ENCODE measurements at places on chromosomes 16 and 17. TPM values are rescaled to one million over a fixed set of nuclear protein-coding genes. Genes with fewer than 3 reads are reported as not detected.

Gene DHX58
- 28.6 TPM for total RNA-seq

Gene TM4SF5
- not detected for total RNA-seq

Gene SPATA32
- total RNA-seq = 0.21 TPM

Gene GPR142
- total RNA-seq = not detected

Gene ABCC6
- 25.1 TPM for total RNA-seq

Gene ALOX15B
- 135 TPM for total RNA-seq

Gene DNAAF8
- total RNA-seq = 5.1 TPM

Gene TBC1D3I
- not detected for total RNA-seq

Gene ALOXE3
- 0.12 TPM for total RNA-seq

Gene BORCS6
- total RNA-seq = 5.3 TPM

GRCh38 chr16:77328274-77328673 is 106.6 kb downstream of the ADAMTS18 start:
- DNase-seq = no peak
- H3K4me3 ChIP-seq = no peak overlapping the region
- H3K4me1 ChIP-seq = no peaks in the 10 kb centered on the region
- H3K36me3 ChIP-seq = no peaks in the 10 kb centered on the region

DNA sequence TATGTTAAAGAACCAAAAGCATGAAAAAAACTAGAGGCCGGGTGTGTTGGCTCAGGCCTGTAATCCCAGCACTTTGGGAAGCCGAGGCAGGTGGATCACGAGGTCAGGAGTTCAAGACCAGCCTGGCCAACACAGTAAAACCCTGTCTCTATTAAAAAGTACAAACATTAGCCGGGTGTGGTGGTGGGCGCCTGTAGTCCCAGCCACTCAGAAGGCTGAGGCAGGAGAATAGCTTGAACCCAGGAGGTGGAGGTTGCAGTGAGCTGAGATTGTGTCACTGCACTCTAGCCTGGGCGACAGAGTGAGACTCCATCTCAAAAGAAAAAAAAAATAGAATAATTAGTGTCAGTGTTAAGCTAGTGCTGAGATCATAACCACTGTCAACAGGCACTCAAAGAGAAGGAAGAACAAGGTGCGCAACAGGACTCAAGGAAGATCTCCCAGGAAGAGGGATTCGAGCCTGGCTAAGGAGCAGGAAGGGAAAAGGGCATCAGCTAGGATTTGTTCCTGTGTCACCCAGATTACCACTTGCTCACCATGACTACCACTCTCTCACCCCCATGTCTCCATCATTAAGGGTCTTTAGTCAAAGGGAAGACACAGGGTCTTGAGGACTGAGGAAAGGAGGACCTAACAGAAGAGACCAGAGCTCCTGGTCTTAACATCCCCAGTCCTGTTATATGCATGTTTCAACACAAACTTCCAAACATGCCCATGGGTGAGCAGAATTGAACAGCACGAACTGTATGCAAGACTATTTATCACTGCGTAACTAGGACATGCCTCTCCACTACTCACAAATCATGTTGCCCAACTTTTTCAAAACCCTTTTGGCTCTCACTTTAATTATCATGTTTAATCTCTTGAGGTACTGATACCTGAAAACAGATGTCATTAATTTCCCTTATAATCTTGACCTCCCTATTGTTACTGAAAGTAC is 88.3 kb upstream of the PLEKHM1 start:
- no peak for DNase-seq
- H3K27me3 ChIP-seq = no peaks in the 10 kb centered on the region
- H3K4me1 ChIP-seq = peaks cover 17% of the 10 kb centered on the region
- H3K27ac ChIP-seq = no peak overlapping the region
- H3K4me3 ChIP-seq = no peak overlapping the region

DNA sequence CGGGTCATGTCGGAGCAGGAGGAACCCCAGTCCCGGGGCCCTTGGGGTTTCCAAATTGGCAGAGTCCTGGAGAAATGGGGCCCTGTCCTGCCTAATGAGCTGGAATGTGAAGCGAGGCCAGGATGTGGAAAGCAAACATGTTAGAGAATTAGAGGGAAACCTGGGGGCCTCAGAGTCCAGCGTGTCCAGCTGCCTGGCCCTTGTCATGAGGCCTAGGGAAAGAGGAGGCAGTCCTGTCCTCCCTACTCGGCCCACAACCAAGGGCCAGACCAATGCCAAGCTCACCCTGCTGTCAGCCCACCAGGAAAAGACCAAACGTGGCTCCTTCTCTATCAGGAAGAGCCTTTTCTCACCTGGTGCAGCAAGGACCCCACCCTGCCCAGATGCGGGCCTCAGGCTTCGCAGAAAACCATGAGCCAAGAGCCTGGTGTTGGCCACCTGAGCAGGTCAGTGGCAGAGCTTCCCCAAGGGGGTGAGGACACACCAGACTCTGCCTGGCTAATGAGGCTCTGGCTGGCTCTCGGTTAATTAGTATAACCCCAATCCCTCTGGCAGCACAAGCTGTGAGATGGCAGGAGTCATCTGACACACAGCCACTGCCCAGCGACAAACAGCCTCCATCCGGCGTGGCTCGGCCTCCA is 10.1 kb downstream of the TEKT5 start:
- no peaks in the 10 kb centered on the region for H3K27me3 ChIP-seq
- H3K4me1 ChIP-seq = no peaks in the 10 kb centered on the region
- DNase-seq = peak; percentile 31
- H3K27ac ChIP-seq = no peak overlapping the region
- H3K36me3 ChIP-seq = no peaks in the 10 kb centered on the region

GRCh38 chr17:82859431-82860403 is 19.9 kb upstream of the ZNF750 start:
- H3K27ac ChIP-seq = peak overlapping the region; percentile 77
- no peak overlapping the region for H3K4me3 ChIP-seq
- H3K36me3 ChIP-seq = no peaks in the 10 kb centered on the region
- DNase-seq = peak; percentile 40
- no peaks in the 10 kb centered on the region for H3K27me3 ChIP-seq

DNA sequence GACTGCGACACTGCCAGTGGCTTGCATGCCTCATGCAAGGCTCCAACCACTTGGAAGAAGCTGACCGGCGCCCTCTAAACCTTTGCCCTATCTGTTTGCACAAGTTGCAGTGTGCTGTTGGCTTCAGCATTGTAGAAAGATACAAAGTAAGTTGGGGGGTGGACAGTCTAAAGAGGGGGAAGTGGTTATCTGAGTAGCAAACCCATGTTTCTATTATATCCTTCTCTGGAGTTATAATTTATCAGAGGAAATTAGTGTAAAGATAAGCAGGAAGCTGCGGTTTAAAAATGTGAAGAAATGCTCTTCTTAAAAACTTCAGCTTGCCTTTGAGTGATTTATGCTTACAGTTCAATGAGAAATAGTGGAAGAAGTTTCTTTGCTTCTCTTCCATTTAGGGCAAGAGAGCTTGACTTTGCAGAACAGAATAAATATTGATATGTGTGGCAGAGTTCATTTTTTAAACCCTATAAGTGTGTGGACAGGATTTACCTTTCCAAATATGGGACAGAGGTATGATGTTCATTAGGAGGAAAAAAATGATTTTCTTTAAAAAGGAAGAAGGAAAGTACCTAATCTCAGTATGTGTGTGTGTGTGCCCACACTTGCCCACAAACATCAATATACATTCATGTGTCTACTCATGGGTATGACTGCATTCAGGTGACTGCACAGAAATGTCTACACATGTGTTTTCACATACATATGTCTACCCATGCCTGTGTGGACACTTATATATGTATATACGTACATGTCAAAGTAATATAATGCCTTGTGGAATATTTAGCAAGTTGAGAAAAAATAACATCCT is 8.1 kb downstream of the AMZ2 start:
- no peak overlapping the region for H3K4me3 ChIP-seq
- no peak for DNase-seq
- H3K27me3 ChIP-seq = no peaks in the 10 kb centered on the region

DNA sequence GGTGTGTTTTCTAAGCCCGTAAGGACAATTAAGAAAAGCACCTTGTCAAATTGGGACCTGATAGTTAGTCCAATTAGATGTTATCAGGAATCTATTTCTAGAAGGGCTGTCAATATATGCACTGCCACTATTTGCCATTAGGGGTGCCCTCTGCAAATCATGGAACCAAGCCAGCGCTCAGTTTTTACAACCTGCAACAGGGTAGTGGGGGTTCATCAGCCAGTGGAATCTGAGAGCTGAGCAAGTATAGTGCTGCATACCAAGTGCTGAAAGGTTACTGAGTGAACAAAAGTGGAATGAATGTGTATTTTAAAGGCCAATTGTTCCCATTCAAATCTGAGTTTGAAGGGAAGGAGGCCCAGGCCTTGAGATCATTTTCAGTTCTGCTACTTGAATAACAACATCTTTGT is 10.4 kb downstream of the PRR11 start:
- DNase-seq = peak; percentile 61
- no peak overlapping the region for H3K27ac ChIP-seq
- H3K36me3 ChIP-seq = no peaks in the 10 kb centered on the region
- H3K27me3 ChIP-seq = no peaks in the 10 kb centered on the region
- no peak overlapping the region for H3K4me3 ChIP-seq

DNA sequence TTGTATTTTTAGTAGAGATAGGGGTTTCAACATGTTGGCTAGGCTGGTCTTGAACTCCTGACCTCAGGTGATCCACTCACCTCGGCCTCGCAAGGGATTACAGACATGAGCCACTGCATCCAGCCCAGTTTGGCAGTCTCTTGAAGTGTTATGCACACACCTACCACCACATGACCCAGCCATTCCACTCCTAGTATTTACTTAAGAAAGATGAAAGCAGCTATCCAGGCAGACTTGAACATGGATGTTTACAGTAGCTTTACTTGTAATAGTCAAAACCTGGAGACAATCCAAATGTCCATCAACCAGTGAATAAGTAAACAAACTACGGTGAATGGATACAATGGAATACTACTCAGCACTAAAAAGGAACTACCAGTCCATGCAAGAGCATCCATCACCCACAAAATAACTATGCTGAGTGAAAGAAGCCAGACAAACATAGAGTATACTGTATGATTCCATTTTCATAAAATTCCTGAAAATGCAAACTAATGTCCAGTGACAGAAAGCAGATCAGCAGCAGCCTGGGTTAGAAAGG is 37.8 kb upstream of the RASD1 start:
- no peak overlapping the region for H3K4me3 ChIP-seq
- peaks cover 10% of the 10 kb centered on the region for H3K4me1 ChIP-seq
- DNase-seq = peak; percentile 55
- no peak overlapping the region for H3K27ac ChIP-seq

DNA sequence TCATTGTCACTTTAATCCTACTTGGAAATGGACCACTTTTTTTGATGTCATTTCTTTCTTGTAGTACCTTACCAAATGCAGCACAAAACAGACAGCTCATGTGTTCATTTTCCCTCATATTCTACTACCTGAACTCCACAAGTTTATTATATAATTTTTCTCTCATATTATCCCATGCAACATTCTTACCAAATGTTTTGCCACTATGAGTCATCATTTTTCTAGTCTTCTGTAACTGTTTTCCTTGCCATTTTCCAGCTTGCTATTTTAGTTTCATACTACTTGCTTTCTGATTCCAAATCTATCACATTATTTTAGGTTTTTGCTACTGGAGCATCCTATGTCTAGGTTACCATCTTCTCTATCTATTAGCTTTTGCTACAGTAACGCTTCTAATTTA is 332.7 kb downstream of the ZFHX3 start:
- DNase-seq = no peak
- no peaks in the 10 kb centered on the region for H3K36me3 ChIP-seq
- no peak overlapping the region for H3K27ac ChIP-seq
- no peaks in the 10 kb centered on the region for H3K4me1 ChIP-seq
- no peak overlapping the region for H3K4me3 ChIP-seq
- H3K27me3 ChIP-seq = no peaks in the 10 kb centered on the region

GRCh38 chr17:69064001-69064400 is 3.3 kb upstream of the ABCA9 start:
- no peak overlapping the region for H3K4me3 ChIP-seq
- H3K4me1 ChIP-seq = no peaks in the 10 kb centered on the region
- no peak for DNase-seq
- H3K36me3 ChIP-seq = no peaks in the 10 kb centered on the region
- no peaks in the 10 kb centered on the region for H3K27me3 ChIP-seq

GRCh38 chr16:57993897-57994296 is 6.6 kb downstream of the ZNF319 start:
- no peaks in the 10 kb centered on the region for H3K27me3 ChIP-seq
- peaks cover 33% of the 10 kb centered on the region for H3K36me3 ChIP-seq
- no peak for DNase-seq

DNA sequence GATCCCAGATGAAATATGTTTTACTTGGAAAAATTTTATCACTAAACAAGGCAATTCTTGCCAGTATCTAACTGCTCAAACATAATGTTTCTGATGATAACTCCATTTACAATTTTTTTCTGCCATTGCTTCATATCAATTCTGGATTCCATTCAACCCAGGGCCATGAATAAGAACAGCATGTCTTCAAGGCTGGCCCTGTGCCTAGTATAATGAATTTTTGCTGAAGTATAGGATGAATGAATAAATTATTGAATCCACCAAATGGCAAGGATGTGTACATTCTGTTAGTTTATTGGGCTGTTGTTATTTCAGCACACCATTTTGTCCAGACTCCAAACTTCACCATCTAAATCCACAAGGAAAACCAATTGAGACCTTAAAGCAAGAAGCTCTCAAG is 414.7 kb downstream of the HS3ST3B1 start:
- H3K27ac ChIP-seq = no peak overlapping the region
- H3K4me1 ChIP-seq = no peaks in the 10 kb centered on the region
- no peak overlapping the region for H3K4me3 ChIP-seq
- no peaks in the 10 kb centered on the region for H3K36me3 ChIP-seq
- H3K27me3 ChIP-seq = no peaks in the 10 kb centered on the region
- DNase-seq = no peak

DNA sequence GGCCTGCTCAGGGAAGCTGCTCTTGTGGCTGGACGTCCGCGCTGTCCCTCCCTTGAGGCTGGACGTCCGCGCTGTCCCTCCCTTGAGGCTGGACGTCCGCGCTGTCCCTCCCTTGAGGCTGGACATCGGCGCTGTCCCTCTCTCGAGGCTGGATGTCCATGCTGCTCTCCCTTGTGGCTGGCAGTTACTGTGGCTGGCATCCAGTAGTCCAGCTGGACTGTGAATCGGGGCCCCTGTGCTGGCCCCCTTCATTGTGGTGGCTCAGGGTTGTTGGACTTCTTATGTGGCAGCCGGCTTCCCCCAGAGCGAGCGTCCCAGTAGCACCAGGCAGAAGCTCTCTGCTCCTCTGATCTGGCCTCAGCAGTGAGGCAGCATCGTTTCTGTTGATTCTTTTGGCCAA is 141.5 kb downstream of the IRF8 start:
- DNase-seq = no peak
- peaks cover 12% of the 10 kb centered on the region for H3K4me1 ChIP-seq
- peaks cover 2% of the 10 kb centered on the region for H3K27me3 ChIP-seq
- no peak overlapping the region for H3K27ac ChIP-seq
- H3K4me3 ChIP-seq = no peak overlapping the region

All from lung (tissue), 17 donors.